ENCODE measurements at places on chromosomes 13 and 19. TPM values are rescaled to one million over a fixed set of nuclear protein-coding genes. Genes with fewer than 3 reads are reported as not detected.

- peak overlapping the region; percentile 67 for H3K27ac ChIP-seq
- H3K36me3 ChIP-seq, result peaks cover 16% of the 10 kb centered on the region
- H3K4me3 ChIP-seq, result no peak overlapping the region
- H3K27me3 ChIP-seq, result no peaks in the 10 kb centered on the region
- no peak for DNase-seq
These were observed 50.7 kb upstream of the AKAP11 start for GRCh38 chr13:42221121-42221765.

GRCh38 chr13:90701264-90701663 lies 646.2 kb upstream of the MIR17HG start:
- H3K27me3 ChIP-seq, result no peaks in the 10 kb centered on the region
- no peaks in the 10 kb centered on the region for H3K36me3 ChIP-seq
- no peak overlapping the region for H3K4me3 ChIP-seq
- no peak for DNase-seq
- no peaks in the 10 kb centered on the region for H3K4me1 ChIP-seq
- H3K27ac ChIP-seq, result no peak overlapping the region

GRCh38 chr19:609004-609346 lies 19.3 kb downstream of the HCN2 start:
- DNase-seq, result no peak
- H3K4me3 ChIP-seq, result no peak overlapping the region
- peaks cover 3% of the 10 kb centered on the region for H3K36me3 ChIP-seq
- no peaks in the 10 kb centered on the region for H3K27me3 ChIP-seq
- peaks cover 3% of the 10 kb centered on the region for H3K4me1 ChIP-seq
- no peak overlapping the region for H3K27ac ChIP-seq

DNA sequence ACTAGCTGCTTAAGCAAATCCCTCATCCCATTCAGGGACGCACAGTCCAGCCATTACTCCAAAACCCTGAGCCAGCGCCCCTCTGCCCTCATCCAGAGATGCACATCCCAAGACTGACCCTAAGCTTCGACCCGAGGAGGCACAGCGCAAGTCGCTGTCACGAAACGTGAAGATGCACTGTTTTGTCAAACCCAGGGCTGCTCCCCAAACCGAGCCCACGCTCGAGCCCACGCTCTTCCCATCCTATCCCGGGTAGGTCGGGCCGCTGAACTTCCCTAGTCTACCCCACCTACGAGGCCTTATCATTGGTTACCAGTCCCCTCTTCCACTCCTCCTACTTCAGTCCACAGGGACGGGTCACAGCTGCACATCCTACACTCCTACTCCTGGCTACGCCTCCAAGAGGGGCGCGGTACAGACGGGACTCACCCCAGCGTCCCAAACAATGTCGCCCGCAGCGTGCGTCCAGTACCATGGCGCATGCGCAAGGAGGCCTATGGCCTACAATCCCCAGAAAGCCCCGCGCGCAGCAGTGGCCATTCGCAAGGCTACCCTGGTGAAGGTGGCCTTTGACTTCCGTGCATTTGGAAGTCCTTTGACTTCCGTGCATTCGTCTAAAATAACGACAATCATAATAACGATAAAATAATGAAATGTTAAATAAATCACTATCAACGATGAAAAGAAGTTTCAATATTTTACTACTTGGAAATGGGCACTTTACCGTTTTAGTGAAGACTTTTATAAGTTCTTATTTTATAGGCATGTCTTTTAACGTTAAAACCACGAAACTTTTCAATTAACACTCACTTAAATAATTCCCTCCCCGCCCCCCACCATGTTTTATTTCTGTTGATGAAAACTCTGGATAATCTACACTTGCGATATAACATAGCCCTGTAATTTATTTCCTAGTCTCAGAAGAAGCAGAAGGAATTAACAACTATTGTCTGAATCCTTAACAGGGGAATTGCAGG lies at the start of gene ZNF285:
TSS of gene ZNF285 (minus strand) at position 470 of the 977 bp plus-strand sequence. CDS start 4,395 bp downstream, outside the sequence.
- DNase-seq, result peak; percentile 93
- peaks cover 43% of the 10 kb centered on the region for H3K36me3 ChIP-seq
- H3K4me3 ChIP-seq, result peak within 1 kb of the TSS; percentile 90
- peak within 1 kb of the TSS; percentile 52 for H3K27ac ChIP-seq
- H3K27me3 ChIP-seq, result peaks cover 21% of the 10 kb centered on the region

DNA sequence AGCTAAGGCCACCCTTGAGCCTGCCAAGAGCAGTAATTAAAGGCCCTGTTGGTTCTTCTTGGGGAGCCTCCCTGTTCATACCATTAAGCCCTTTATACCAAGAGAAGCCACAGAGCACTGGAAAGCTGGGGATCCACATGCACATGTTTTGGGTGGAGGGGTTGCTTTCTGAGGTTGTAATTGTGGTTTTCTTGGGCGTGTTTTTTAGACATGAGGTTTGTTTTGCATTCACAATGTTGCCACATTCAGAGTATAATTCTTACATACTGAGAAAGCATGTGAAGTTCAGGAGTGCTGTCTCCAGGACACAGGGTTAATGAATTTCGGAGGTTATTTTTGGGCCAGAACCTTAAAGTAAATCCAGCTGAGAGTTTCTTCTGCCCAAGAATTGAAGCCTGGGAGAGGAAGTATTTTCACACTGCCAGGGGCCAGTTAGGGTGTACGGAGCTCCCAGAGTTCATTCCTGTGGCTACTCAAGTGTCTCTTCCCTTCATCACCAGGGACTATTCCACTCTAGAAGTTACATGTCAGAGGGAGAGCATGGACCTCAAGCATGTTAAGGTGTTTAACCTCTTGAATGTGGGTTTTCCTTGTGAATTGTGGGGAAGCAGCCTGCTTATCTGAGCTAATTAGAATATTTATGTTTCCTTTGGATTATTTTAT lies 37.0 kb downstream of the ZNF136 start:
- H3K27ac ChIP-seq, result no peak overlapping the region
- peaks cover 27% of the 10 kb centered on the region for H3K36me3 ChIP-seq
- H3K4me1 ChIP-seq, result peaks cover 6% of the 10 kb centered on the region
- DNase-seq, result no peak
- no peak overlapping the region for H3K4me3 ChIP-seq

DNA sequence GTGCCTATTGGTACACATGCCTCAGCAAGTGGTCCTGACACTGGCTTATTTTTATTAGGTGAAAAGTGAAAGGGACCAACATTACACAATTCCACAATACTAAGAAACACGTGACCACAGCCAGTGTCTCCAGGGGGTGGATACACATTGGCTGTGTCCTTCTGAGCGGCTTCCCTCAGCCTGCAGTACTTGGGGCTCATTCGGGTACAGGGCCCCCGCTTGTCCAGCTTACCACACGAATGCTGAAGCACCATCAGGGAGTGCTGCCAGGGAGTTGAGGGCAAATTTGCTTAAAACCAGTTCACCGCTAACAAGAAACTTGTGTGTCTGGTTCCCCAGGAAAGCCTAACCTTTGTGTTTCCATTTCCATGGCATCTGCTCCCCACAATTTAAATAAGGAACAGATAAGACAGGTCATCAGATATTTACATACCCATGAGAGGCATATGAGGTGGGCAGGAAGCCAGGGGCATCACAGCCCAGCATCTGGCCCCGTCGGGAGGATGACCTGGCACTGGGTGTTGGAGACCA lies 23.3 kb downstream of the PBX4 start:
- peaks cover 22% of the 10 kb centered on the region for H3K4me1 ChIP-seq
- no peak overlapping the region for H3K4me3 ChIP-seq
- no peaks in the 10 kb centered on the region for H3K27me3 ChIP-seq
- H3K27ac ChIP-seq, result no peak overlapping the region
- no peak for DNase-seq

The C19orf81 gene
- 22.9 TPM for total RNA-seq

The TMEM91 gene
- 6.0 TPM for total RNA-seq

The EGLN2 gene
- total RNA-seq, result 102 TPM

The CEACAM8 gene
- not detected for total RNA-seq

The ANGPTL8 gene
- total RNA-seq, result not detected

Measured in WTC11 (cell line).